ENCODE measurements at places on chromosomes 5 and 9. TPM values are rescaled to one million over a fixed set of nuclear protein-coding genes. Genes with fewer than 3 reads are reported as not detected.

Gene SPINK6
- not detected for total RNA-seq

Gene PCDHB13
- 0.86 TPM for total RNA-seq

Gene BTNL8
- total RNA-seq = not detected

Gene SMAD5
- 93.1 TPM for total RNA-seq

Gene SPATA31E1
- total RNA-seq = not detected

Gene PCDHB5
- total RNA-seq = not detected

Gene TMEM245
- total RNA-seq = 52.2 TPM

Gene NFIL3
- 12.4 TPM for total RNA-seq

Gene CCL28
- total RNA-seq = 12.2 TPM

Gene TSLP
- total RNA-seq = 0.20 TPM

Measured in Calu3 (cell line).